Amniotic stem cell (primary cell): ENCODE measurements at places on chromosomes 4 and X.

- no peak for DNase-seq
Measured at GRCh38 chr4:42515156-42515884, 118.0 kb downstream of the SHISA3 start.

DNA sequence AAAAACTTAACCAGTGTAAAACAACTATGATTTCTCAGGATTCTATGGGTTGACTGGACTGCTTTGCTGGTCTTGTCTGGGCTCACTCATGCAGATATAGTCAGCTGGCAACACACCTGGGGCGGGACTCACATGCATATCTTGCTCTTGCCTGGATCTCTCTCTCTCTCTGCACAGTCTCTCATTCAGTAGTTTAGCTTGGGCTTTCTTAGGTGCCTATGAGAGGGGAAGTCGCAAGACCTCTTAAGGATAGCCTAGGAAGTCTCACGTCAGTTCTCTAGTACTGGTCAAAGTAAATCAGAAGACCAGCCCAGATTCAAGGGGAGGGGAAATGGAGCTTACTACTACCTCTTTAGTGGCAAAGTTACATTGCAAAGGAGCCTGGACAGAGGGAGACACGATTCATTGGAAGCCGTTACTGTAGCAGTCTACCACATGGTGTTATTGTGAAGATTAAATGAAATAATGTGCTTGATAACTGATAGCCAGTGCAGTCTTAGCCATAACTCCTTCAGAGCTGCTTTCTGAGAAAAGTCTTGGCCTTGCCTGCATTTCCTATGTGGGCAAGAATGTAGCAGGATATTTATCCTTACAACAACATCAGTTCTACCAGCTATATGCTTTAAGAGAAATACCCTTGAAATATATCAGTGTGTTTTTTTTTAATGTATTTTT, 2.1 kb downstream of the COPS4 start:
- no peak for DNase-seq

DNA sequence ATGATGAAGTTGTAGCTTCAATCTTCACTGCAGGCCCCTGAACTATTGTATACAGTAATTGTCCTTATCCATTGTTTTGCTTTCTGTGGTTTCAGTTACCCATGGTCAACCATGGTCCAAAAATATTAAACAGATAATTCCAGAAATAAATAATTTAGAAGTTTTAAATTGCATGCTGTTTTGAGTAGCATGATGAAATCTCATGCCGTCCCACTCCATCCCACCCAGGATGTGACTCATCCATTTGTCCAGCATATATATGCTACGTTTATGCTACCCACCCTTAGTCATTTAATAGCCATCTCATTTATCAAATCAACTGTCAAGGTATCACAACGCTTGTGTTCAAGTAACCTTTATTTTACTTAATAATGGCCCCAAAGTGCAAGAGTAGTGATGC, 34.5 kb downstream of the IQCM start:
- DNase-seq: no peak

- DNase-seq: no peak
Measured at GRCh38 chrX:155055494-155055893, 15.4 kb downstream of the CMC4 start.

- DNase-seq: no peak
Measured at GRCh38 chrX:149982310-149982709, 44.0 kb upstream of the EOLA2 start.

DNA sequence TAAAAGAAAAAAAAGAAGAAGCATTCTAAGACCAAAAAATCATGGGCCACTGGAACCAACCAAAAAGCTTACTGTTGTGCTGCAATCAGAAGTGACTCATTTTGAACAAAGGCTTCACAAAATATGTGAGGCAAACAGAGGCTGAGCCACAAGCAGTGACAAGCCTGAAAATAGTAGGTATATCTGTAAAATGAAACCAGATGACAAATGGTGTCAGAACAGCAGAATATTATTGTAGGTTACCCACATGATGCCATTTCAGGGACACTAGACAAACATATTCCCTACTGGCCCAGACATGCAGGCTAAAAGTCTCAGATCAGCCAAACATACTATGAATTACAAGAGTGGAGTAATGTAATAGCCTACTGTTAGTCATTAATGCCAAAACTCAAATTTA, 1301.8 kb upstream of the DIAPH2 start:
- no peak for DNase-seq

GRCh38 chr4:33091961-33092360, 2371.8 kb downstream of the PCDH7 start:
- no peak for DNase-seq

DNA sequence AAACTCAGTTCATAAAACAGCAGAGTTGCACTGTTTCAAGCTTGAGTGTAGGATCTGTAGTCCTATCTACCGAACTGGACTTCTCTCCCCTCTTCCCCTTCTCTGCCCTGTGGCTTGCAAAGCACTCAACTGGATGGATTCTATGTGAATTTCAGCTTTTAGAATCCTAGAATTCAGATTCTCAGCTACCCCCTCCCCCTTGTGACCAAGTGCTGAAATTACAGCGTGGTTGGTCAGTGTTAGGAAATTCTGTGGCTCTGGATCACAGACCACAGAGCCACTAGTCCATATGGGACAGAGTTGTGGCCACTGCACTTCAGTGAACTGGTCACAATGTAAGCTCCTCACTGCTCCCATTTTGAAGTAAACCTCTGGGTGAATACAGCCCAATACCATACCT, 64.6 kb upstream of the TRPC5 start:
- DNase-seq: no peak

DNA sequence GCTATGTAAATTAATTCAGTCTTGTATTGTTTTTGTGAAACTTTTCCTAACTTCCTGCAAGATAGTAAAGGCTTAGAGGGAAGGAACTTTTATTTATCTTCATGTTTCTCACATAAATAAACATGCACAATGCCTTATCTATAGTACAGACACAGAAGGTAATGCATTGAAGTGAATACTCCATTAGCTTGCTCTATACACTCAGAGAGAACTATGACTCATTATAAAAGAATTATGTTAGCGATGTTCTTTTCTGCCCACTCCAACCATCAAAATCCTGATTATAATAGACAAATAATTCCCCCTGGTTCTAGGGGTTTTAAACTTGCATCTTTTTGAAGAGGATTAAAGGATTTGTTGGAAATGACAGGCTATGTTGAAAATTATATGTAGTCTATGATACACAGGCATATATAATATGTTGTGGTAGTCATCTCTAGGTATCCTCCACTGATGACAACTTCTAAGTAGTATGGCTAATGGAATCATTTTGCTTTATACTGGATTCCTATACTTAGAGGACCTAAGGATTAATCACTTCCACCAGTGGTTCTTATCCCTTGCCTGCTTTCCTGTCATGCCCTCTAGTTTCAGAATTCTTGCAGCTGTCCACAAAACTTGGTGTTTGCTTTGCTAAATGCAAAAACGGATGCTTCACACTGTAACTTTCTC, 115.7 kb downstream of the NDST4 start:
- DNase-seq: no peak

DNA sequence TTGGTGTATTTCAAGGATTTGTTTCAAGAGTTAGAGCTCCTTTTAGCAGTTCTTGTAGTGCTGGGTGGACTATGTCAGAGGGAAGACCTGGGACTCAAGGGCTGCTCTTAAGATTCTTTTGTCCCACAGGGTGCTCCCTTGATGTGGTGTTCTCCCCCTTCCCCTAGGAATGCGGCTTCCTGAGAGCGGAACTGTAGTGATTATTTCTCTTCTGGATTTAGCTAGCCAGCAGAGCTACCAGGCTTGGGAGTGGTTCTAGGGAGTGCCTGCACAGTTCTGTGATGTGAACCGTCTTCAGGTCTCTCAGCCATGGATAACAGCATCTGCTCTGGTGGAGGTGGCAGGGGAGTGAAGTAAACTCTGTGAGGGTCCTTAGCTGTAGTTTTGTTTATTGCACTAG, 336.8 kb downstream of the FSTL5 start:
- no peak for DNase-seq

GRCh38 chr4:185020863-185021761, 2.8 kb downstream of the HELT start:
- DNase-seq: no peak

- no peak for DNase-seq
Measured at GRCh38 chr4:17097362-17097761, 198.9 kb upstream of the LDB2 start.

GRCh38 chr4:119783189-119783983, 154.8 kb upstream of the PDE5A start:
- DNase-seq: no peak

DNA sequence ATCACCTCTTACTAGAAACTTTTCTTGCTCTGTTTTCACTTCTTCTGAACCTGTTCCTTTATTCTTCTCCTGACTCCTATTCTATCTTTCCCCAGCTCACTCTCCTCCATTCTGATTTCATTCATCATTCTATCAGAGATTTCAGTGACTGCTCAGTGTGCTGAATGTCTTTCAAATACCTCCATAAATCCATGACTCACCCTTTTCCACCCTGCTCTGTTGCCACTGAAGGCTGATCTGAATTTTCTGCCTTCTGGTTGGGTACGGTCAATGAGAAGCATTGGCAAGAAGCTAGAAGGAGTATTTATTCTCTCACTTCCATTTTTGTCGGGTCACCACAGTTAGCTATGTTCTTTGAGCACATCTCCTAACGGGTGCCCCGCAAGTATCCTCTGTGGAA, 265.9 kb downstream of the CBLL2 start:
- no peak for DNase-seq

- DNase-seq: peak; percentile 60
Measured at GRCh38 chr4:147060151-147060931, 114.7 kb upstream of the TTC29 start.

DNA sequence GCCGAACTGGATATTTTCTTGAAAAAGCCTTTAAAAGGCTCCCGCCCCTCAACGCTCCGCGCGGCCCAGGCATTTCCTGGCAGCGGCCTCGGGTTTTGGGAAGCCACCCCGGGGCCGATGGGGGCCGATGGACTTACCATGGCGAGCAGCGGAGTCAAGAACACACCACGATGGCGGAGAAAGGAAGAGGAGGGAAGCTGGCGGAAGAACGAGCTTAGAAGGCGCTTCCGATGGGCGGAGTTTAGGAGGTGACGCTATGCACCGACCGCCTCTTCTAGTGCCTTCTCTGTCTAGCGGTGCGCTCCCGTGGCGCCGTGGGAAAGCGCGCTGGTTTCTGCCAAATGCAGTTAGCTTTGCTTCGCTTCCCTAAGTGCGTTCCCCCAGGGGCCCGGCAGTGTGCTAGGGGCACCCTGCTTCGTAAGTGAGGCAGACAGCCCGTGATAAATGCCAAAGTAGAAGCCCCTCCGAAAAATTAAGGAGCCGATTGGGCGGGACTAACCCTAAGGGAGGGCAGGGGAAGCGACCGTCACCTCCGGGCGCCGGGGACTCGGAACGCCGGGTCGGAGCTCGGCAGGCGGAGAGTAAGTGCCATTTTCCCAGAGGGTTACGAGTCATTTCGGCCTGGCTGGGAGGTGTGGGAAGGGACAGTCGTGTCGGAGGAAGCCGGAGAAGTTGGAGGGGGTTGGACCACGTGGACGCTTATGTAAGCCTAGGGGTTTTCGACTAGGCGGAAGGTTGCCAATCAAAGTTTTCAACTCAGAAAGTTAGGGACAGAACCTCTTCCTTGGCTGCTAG, at the start of gene RPL39:
RPL39 (minus strand) TSS at position 194 of the 795 bp plus-strand sequence; CDS start at position 140, 54 bp downstream.
- peak; percentile 63 for DNase-seq

DNA sequence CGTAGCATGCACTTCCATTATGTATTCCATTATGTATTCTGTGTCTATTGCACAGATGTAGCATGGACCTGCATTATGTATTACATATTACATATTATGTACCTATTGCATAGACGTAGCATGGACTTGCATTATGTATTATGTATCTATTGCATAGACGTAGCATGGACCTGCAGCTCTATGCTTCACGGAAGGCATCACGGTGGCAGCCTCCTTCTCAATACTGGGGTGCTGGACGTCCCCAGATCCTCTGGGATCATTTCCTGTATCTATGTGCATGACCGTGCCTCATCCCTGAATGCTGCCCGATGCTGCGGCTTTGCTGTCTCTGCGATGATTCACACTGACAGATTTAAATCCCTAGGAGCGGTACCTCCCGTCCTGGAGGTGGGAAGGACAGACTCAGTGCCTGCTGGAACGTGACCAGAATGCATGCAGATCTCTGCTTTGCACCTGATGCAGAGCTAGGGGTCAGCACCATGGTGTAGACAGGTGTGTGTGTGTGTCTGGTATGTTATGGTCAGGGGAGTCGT, 317.5 kb downstream of the DHRSX start:
- DNase-seq: no peak

DNA sequence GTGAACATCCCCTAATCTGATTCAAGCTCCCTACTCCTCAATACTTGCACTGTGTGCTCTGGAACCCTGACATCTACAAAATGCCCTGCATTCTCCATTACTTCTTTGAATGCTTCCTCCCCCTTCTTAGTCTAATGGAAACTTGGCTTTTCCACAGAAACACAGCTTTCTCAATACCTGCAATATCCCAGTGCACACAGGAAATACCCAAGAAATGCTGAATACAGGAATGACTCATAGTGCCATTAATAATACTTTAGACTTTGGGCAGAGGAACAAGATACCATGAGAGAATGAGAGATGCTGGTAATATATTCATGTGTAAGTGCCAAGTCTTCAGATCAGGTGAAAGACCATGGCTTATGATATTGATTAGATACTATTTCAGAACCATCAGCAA, 5.6 kb downstream of the QRFPR start:
- DNase-seq: no peak

- DNase-seq: no peak
Measured at GRCh38 chrX:85994228-85994627, 53.1 kb downstream of the CHM start.

GRCh38 chrX:5176766-5177165, 1051.9 kb downstream of the NLGN4X start:
- no peak for DNase-seq

DNA sequence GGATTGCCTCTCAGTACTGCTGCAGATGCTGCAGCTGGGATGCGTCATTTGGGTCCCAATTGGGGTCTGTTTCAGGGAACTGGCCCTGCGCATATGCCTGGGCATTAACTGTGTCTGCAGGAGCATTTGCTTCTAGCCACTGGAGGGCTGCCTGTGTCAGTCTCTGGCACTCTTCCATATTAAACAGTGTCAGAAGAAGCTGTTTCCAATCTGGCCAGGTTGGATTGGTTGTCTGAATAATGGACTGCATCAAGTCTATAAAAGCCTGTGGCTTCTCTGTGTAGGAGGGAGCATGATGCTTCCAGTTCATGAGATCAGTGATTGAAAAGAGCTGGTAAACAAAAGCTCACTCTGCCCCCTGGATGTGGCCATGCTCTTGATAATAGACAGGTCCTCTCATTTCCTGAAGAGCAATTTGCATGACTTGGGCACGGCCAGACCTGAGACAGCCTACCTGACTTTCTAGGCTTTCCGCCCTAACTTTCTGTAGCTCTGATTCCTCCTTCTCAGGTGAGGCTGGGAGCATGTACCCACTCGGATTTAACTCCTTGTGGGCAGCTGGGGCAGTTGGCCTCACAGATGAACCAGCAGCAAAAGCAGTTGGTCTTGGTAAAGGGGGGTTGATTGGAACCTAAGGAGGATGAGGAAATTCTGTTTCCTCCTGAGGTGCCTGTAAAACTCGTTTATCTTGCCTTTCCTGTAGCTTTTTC, 29.2 kb downstream of the SULT1E1 start:
- no peak for DNase-seq

- no peak for DNase-seq
Measured at GRCh38 chr4:109748114-109748513, 18.2 kb upstream of the PLA2G12A start.
